ENCODE measurements at places on chromosomes 12 and 14.

DNA sequence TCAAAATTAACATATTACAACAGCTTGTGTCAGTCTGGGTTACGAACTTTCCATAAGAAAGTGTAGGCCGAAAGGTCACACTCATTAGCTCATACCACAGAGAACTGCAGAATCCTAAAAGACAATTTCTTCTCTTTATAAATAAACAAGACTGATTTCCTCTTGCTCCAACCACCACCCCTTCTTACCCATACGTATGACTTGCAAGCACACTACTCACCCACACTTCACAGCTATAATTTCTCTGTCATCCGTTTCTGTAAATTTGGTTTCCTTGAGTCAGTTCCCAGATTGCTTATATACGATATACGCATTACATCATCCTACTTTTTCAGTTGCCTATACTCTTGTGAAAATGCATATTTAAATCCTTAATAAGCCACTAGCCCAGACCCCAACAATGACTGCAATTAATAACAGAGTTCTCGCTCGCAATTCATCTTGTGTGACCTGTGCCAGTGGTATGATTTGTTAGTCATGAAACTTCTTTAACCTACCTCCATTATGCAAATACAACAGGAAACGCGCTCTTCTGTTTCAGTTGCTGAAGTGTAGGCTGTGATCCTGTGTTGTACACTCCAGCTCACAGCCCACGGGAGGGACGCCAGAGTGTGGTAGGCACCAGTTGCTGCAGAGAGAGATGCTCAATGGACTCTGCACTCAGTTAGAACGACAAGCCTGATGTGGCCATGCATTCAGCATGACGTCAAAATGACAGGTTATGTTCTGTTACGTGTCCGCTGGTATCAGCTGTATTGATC lies 417.6 kb downstream of the PDZRN4 start:
- peak; percentile 6 for DNase-seq

- no peak for DNase-seq
These were observed 720 bp upstream of the SLC22A17 start for GRCh38 chr14:23353433-23353780.

- DNase-seq, result no peak
These were observed 90.6 kb downstream of the CIT start for GRCh38 chr12:119786539-119786938.

GRCh38 chr14:24280797-24281460 lies 9.5 kb upstream of the RABGGTA start:
- DNase-seq, result no peak

DNA sequence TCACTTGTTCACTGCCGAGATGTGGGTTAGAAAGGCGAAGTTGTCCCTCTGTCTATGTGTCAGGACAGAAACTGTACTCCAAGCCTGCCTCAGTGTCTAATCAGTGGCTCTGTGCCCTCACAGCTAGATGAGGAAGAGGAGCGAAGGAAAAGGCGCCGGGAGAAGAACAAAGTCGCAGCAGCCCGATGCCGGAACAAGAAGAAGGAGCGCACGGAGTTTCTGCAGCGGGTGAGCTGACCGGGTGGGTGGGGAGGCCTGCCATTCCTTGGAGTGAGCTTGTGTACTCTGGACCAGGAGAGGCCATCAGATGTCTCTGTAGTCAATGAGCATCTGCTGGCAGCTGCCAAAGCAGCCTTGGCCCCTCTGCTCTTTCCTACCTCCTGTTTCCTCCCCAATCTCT lies 33.5 kb downstream of the JDP2 start:
- no peak for DNase-seq

DNA sequence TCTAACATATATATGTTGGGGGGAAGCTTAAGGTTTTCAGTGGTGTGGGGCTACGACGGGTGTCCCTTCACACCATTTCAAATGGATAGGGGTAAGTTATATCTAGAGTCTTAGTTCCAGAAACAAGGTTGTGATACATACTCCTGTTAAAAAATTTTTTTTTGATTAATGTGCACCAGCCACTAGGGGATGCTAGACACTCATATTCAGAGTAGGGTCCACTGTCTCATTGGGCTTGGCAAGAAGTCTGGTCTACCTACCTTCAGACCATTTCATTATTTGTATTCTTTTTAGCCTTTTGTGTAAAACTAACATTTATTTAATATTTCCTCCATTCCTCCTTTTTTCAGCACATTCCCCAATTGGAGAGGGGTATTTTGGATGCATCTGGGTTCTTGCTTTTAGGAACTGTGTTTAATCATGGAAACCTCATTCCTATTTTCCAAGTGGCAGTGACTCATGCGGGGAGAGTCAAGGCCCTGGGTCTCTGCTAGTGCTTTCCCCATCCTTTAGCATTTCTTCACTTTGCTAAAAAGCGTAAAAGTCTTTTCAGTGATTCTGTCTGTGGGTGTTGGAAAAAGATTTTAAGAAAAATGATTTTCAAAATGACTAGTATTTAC lies 33.4 kb downstream of the ANO4 start:
- peak; percentile 53 for DNase-seq

DNA sequence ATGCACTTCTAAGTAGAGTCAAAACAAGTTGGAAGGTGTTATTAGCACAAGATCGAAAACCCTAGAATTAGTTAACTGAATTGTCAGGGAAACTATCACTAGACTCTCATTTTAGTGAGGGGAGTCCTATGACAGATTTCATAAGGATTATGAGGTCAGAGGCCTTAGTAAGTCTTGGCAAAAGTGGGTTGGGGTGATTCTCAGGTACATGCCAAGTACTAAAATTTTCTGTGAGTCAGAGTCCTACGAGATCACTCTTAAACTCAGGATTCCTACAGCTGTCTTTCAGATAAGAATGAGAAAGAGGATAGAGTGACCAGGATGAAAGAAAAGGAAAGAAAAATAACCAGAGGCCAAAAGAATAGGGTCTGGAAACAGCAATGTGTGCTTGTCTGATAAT lies 50.8 kb upstream of the BBS10 start:
- DNase-seq, result no peak

- DNase-seq, result no peak
These were observed 31.0 kb downstream of the ITGA7 start for GRCh38 chr12:55676707-55677106.

DNA sequence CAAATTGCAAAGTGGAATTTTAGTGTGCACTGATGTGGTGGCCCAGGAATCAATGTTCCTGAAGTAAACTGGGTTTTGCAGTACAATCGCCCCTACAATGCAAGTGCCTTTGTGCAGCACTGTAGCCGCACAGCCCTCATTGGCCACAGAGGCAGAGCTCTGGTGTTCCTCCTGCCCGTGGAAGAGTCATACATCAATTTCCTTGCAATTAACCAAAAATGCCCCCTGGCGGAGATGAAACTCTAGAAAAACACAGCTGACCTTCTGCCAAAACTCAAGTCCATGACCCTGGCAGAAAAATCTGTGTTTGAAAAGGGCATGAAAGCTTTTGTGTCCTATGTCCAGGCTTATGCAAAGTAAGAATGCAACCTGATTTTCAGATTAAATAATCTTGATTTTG lies 117.9 kb upstream of the PRB2 start:
- peak; percentile 31 for DNase-seq

DNA sequence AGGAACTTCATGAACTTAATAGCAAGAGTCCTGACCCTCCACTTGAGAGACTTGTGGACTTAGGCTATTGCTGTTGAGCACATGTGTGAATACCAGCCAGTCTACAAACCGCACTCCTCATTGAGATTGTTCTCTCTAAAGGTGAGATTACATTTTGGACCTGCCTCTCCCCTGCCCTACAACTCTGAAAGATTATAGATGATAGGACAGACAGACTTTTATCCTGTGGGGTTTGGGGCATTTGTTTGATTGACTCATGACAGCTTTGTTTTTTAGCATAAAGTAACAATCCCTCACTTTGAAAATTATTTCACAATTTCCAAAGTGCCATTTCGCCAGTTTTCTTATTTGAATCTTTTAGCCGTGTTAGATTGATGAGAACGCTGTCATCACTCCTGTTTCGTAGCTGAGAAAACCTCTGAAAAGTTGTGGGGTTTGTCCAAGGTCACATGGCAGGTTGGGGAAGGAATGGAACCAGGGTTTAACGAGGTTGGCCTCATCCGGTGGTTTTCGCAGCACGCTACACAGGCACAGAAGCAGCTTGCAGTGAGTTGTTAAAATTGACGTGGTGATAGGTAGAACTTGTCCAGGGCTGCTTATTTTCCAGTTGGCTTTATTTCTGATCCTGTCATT lies 836 bp downstream of the EVL start:
- DNase-seq, result no peak

- no peak for DNase-seq
These were observed 21.3 kb downstream of the POU6F1 start for GRCh38 chr12:51196547-51196946.

DNA sequence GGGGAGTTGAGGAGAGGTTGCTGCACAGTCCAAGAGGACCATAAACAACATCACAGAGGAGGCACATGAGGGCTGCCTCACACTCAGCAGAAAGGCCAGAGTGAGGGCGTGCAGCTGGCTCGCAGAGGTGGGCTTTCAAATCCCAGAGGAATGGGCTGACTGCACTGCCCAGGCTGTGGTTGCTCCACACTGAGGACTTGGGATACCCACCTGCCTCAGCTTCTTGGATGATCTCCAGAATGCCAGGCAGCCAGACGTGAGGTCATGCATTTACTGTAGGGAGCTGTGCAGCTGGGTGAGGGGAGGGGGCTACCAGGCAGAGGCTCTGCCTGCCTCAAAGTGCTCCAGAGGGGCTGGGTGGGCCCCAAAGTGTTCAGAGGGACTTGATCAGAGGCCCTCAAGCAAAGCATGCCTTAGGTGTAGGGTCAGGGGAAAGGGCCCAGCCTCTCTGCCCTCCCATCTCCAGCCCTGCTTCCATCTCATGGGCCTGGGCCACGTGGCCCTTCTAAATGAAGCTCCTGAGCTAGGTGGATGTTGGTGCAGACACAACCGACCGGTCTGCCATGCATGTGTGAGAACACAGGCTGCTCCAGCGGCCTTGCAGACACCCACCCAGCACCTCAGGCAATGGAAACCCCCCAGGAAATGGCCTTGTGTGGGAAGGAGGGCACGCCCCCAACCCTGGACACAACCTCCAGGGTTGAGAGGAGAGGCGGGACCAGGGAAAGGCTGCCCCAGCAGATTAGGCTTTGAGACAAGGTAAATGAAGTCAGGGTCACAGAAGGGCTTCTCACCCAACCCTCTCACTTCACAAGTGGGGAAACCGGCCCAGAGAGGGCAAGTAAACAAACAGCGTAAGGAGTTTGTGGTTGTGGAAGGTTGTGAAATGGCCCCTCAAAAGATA lies 90.8 kb downstream of the NTF3 start:
- no peak for DNase-seq

GRCh38 chr14:73237219-73237785 lies at the start of gene PAPLN:
Gene PAPLN, plus strand, starts transcription at chr14:73237506. Its CDS starts 2,273 bp downstream, at chr14:73239779.
- peak; percentile 31 for DNase-seq
